Stimulated activated CD4-positive, alpha-beta T cell treated with anti-CD3 and anti-CD28 coated beads, TNF-alpha, amount 100 ng/mL, for 1 hour (primary cell): ENCODE measurements at places on chromosomes 1 and 21.

DNA sequence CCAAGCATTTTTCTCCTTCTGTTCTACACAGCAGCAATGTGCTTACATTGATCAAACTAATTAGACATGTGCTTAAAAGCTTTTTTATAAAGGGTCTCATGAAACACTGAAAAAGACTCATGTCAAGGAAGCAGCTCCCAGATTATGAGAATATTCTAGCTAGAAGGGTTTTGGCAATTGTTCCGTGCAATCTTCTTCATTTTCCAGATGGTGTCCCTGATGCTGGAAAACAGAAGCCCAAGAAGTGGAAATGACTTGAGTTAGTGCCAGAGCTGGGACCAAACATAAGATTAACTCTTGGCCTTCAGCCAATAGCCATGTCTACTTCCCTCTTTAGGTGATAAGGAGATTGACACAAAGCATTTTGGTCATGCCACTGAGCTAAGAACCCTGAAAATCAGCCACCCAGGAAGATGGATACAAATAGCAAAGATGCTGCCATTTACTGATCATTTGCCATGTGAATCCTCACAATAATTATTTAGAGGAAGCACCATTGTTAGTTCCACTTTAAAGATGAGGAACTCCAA lies 110.8 kb downstream of the MATN1 start:
- no peak for DNase-seq

DNA sequence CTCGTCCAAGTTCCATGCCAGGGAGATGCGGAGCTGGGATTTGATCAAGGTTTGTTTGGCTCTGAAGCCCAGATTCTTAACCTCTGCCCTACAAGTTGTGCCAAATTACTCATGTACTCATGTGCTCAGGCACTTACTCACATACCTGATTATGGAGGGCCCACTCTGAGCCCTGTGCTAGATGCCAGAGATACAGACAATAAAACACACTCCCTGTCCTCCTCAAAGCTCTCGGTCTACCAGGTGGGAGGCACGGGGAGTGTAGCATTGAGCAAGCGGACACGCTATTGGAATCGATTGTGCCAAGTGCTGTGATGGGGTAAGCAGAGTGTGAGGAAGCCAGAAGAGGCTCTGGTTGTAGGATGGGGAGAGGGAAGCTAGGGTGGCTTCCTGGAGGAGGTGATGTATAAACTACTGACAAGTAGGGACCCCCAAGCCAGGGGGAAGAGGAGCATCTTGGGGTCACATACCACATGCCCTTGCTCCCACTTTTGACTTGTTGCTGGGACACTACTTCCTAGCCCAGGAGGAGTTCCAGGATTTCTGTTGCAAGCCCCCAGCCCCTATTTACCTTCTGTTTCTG lies 49.8 kb upstream of the IFNLR1 start:
- no peak for DNase-seq

DNA sequence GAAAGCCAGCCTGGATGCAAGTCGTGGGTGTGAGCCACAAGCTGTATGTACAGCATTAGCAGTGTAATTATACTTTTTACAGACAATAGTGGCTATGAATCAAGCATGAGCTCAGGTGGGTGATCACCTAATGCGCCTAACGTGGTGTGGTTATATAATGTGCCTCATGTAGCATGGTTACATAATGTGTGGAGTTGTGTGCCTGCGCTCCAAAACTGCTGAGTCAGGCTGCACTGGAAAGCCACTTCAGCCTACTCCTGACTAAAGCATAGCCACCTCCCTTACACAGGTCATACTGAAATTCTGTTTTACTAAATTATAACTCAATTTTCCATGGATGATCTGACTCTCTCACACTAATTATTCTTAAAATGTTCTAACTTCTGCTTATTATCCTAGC lies 69.8 kb downstream of the KCNT2 start:
- no peak for DNase-seq

DNA sequence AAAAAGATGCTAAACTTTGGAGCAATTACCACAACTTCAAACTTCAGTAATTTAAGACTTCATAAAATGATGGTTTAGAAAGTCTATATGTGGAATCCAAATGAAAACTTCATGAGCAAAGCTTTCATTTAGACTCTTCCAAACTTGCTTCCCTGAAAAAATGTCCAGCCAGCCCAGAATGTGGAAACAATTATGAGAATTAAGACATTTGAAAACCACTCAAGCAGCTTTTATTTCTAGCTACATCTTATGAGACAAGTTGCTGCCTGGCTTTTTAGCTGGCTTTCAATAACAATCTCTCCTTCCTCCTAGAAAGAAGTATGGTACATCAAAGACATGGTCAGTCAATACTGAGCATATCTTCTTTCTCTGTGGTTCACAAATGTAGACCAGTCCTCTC lies 21.8 kb downstream of the LPAR3 start:
- DNase-seq, result no peak

- DNase-seq, result no peak
Observed at GRCh38 chr1:173915596-173915995, 1.5 kb downstream of the SERPINC1 start.

DNA sequence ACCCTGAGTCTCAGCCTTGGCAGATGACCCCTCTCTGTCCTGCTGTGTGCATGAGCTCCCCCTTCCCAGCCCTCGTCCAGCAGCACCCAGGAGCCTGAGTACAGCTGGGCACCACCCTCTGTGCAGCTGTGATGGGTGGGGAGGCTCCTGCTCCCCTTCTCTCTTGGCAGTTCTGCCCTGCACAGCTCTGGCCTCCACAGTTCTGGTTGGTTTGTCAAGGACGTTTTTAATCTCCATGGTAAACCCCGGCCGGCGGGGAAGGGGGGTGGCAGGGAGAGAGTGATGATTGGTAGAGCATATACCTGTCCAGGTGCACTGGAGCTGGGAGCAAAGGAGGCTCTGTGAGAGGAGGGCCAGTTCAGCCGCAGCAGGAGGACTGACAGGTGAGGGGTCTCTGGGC lies at the start of gene CLCNKA:
Gene CLCNKA (plus strand): TSS at position 356 of the 400 bp plus-strand sequence. CDS start 584 bp downstream, outside the sequence.
- no peak for DNase-seq

GRCh38 chr1:62286786-62287224 lies 32.4 kb downstream of the KANK4 start:
- DNase-seq, result no peak

DNA sequence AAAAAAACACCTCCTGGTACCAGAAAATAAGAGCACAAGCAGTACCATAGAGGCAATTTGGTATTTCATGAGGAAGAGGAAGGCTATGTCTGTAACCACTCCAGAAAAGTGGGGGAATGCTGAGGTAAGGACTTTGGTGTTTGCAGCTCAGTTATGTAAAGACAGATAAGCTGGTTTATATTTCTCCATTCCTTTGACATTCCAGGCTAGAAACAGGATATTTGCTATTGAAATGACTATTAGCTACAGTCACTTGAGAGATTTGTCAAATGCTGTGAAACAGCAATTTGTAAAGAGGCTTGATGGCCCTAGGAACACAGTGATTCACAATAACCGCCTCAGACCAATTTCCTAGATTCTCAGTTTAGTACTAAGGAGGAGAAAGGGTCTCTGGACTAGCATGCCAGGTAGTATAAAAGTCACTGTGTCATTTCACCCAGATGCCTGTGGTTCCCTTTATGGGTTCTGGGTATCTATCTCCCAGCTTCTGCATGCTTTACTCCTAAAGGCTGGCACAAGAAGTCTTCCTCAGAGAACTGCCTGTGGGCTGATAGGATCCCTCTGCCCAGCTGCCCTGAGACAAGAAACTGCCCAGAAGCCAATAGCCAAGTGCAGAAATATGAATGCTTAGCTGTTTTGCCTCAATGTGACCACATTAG lies 80.5 kb downstream of the VCAM1 start:
- no peak for DNase-seq

DNA sequence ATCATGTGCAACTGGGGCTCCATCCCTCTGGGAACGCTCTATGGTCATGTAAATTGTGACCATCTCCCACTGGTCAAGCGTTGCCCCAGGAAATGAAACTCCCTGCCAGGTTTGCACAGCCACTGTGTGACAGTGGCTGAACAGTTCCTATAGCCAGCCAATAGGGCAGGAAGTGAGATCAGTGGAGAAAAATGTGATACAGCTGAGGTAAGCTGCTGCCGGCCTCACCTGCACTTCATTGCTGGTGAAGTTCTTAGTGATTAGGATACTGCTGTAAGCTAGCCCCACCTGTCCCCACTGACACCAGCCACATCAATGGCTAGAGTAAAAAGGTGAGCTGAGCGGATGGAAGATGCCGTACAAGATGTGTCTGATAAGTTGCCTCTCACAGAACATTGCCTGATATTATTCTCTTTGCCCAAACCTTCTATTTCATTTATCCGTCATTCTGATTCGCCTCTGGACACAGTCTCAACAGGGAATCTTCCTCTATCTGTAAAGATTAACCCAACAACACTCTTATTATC lies 38.4 kb upstream of the CDC42BPA start:
- no peak for DNase-seq
